ENCODE measurements at places on chromosomes 7 and 10.

- DNase-seq, result no peak
These were observed 31.1 kb upstream of the HIBADH start for GRCh38 chr7:27693794-27694193.

DNA sequence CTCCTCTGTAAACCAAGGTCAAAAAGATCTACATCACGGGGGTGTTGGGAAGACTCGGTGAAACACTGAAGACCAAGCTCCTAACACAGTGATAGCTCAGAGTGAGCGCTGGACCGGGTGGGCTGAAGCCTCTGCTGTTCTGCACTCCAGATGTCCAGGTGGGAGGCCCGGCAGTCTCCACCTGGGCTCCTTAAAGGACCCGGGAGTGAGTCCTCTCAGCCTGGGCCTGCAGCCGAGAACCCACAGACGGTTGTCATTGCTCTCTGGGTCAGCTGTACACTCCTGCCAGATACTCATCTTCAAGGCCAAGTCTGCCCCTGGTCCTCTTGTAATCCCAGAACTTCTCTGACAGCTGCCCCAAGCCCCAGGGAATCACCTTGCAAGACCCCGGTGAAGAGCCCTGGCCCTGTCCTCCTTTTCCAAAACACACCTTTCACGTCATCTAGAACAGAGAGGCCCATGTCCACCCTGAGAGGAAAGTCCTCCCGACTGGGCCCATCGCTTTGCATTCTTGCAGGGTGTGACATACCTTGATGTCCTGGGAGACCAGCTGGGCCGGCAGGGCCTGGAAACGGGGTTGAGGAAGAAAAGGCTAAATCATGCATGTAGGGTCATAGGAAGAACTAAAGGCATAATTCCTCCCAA is 43.7 kb downstream of the COL17A1 start:
- DNase-seq, result no peak

DNA sequence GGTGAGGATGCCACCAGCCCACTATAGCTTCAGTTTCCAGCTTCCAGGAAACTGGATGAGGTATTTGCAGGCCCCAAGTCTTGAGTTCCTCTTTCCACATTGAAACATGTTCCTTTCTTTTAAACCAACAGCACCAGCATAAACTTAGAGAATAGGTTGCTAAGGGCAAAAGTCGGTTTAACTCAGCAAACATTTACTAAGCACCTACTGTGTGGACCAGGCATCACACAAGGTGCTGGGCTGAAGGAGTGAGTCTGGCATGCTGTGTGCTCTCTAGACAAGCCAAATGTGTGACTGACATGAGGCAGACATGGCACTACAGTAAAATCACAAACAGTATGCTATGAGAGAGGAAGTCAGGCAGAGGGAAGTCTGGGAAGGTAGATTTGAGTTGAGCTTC is 11.0 kb upstream of the RASSF4 start:
- DNase-seq, result no peak

DNA sequence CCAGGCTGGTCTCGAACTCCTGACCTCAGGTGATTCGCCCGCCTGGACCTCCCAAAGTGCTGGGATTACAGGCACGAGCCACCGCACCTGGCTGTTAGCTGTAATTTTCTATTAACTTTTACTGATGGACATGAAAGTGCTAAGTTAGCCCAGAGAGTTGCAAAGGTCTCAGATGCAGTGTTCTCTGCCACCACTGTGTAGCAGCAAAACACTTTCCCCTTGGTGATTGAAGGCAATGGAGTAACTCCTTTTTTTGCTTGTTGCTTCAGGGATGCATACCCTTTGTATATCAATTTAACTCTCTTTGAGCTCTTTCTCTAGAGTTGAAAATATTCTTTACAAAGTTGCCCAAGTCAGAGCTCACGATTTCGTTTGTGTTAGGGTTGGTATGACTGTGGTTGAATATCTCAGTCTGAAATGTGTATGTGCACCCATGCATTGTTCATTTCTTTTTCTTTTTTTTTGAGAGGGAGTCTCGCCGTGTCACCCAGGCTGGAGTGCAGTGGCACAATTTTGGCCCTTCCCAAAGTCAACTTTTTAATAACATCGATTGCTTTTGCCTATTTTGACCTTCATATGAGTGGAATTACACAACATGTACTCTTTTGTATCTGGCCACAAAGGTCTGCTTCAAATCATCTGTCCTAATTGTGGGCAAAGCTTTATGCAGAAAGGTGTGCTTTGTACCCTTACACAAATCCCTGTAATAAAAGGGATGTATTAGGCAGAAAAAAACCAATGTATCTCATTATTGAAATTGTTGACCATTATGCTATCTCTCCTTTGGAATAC is 52.6 kb downstream of the GTF2I start:
- DNase-seq, result no peak

DNA sequence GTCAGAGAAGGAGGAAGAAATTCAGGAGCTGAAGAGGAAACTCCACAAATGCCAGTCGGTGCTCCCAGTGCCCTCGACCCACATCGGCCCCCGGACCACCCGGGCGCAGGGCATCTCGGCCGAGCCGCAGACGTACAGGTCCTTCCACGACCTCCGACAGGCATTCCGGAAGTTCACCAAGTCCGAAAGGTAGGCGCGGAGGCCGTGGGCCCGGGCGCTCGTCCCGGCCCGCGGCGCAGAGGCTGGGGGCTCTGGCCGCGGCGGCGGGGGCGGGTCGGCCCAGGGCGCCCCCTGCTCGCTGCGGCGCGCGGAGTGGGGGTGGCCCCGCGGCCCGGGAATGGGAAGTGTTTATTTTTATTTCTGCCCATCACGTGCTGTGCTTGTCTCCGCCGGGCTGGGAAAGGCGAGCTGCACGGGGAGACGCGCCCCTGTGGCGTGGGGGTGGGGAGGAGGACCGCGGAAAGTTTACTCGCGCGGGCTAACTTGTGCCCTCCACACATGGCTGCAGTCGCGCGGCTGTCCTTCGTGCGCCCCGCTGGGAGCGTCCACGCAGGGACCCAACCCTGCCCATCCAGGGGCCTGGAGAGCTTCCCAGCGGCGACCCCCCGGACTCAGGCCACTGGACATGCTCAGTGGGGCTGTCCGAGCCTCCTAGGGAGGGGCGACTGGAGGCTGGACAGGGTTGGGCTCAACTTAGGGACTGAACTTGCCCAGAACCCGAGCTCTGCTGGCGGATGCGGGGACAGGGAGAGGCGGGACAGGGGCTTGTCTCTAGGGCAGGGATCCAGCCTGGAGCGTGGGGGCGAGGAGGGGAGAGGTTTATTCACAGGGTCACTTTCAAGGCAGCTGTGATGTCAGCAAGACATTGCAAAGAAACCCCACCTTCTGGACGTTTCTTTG is 82.6 kb upstream of the PRKG1 start:
- DNase-seq, result no peak

DNA sequence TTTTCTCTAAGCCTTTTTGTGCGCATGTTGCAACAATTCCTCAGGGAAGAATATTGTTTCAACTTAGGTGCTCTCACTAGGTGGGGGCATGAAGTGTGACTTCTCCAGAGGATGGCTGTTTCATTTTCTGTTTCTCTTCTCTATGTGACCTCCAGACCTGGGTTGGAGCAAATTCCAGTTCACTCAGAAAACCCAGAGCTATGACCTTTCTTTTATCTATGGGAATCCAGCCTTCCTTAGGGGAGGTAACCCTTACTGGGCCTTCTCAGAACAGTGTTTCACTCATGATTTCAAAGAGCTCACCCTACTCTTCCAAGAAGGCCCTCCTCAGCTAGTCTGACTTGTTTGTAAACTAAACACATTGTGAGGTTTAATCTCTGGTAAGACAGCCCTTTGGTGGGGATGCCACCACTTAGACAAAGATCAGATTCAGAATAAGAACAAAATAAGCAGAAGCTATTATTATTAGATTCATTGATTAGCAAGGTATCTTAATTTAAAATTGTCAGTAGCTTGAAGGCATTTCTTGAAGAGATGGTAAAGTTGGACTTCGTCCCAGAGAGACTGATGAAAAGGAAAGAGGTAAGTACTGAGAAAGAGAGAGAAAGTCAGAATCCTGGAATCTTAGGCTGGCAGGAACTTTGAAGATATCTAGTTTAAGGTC is 16.6 kb upstream of the TAS2R60 start:
- DNase-seq, result peak; percentile 9

DNA sequence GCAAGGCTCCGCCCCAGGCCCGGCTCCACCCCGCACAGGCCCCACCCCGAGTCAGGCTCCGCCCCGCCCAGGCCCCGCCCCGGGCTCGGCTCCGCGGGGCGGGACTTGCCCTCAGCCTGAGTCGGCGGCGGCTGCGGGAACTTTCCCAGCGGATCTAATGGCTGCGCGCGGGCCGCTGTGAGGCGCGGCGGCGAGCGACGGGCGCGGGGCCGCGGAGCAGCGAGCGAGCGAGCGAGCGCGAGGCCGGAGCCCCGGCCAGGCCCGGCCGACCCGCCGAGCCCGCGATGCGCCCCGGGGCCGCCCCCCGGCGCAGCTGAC is at the start of gene INPP5A:
TSS of gene INPP5A (plus strand) at position 104 of the 318 bp plus-strand sequence. CDS start 310 bp downstream, outside the sequence.
- DNase-seq, result no peak

GRCh38 chr10:98901441-98902110 is 334.1 kb downstream of the HPSE2 start:
- DNase-seq, result no peak

- DNase-seq, result no peak
These were observed 30.0 kb downstream of the GTF2IRD1 start for GRCh38 chr7:74483402-74484336.

DNA sequence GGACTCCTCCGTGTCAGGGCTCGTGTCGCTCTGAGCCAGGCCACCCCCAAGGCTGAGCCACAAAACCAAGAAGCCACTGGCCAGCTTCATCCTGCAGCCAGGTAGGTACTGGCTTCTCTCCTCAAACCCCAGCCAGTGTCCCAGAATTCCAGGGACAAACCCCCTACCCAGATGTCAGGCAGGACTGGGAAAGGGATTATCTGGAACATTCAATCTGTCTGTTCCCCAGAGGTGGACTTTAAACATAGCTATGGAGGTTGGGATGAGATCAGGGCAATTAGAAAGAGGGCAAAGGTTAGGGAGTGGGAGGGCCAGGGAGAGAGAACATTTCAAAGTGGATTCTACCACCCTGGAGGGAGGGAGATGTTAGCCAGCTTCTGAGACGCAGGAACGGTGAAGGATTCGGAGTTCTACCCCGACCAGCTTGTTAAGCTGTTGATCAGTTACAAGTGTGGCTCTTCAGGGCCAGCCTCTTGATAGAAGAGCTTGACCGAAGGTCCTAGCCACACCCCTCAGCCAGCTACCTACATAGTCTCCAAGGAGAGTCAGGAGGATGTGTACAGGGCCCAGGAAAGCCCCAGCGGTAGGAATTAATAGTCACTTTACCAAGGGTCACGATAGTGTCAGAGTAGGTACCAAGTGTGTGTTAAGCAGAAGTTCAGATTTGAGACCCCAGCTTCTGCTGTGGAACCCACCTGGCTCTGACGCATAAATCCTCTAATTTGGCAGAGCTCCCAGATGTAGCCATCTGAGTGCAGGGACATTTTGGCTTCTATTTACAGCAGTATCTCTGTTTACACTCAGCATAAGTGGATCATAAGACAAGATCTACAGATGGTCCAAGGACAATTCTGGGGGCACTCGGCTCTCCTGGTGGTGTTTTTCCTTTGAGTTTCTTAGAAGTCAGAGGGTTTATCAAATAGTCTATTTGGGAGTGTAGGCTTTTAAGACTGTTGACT is at the start of gene PLA2G12B:
TSS of gene PLA2G12B (minus strand) at position 211 of the 959 bp plus-strand sequence. CDS start at position 90, 121 bp downstream.
- DNase-seq, result no peak

- peak; percentile 29 for DNase-seq
These were observed 126.4 kb upstream of the ZNF746 start for GRCh38 chr7:149624006-149624405.

DNA sequence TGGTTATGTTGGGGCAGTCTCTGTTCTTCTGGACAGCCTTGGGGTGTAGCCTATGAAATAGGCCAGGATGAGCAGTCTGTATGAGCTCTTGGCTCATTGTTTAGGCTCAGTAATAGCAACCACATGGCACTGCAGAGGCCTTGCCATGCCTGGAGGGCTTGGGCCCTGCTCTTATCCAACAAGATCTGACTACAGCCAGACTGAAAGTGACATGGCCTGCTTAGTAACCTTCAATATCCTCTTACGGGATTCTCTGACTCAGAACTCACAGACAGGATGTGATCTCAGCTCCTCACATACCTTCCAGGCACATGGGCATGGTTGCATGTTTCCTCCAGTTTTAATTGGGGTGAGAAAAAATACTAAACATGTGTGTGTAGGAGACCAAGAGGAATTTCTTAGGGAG is 289.3 kb downstream of the PTEN start:
- DNase-seq, result peak; percentile 26

GRCh38 chr10:27474741-27475140 is 29.4 kb upstream of the RAB18 start:
- no peak for DNase-seq
